Thymus (tissue), 14 donors: ENCODE measurements at places on chromosomes 1 and 21. TPM values are rescaled to one million over a fixed set of nuclear protein-coding genes. Genes with fewer than 3 reads are reported as not detected.

COL11A1 gene
- polyA plus RNA-seq = 0.25 TPM

GNG4 gene
- 9.8 TPM for polyA plus RNA-seq

TDRD5 gene
- polyA plus RNA-seq = 0.66 TPM

LCE4A gene
- polyA plus RNA-seq = not detected

UBE2U gene
- not detected for polyA plus RNA-seq

TPTE gene
- not detected for polyA plus RNA-seq

C8A gene
- 0.02 TPM for polyA plus RNA-seq

PM20D1 gene
- 0.41 TPM for polyA plus RNA-seq

LAPTM5 gene
- polyA plus RNA-seq = 364 TPM

TMEM69 gene
- 28.8 TPM for polyA plus RNA-seq

C1orf21 gene
- 42.7 TPM for polyA plus RNA-seq

CLDN14 gene
- polyA plus RNA-seq = 0.78 TPM

FAM177B gene
- polyA plus RNA-seq = 1.8 TPM

SLC45A1 gene
- polyA plus RNA-seq = 1.4 TPM

JAM2 gene
- 8.6 TPM for polyA plus RNA-seq

PTPRU gene
- 6.3 TPM for polyA plus RNA-seq

CD52 gene
- polyA plus RNA-seq = 1,113 TPM

PRAMEF20 gene
- polyA plus RNA-seq = 0.05 TPM

LCE1B gene
- polyA plus RNA-seq = 0.68 TPM

TCHH gene
- 1.4 TPM for polyA plus RNA-seq

MIB2 gene
- 160 TPM for polyA plus RNA-seq

H6PD gene
- polyA plus RNA-seq = 18.6 TPM

PMF1 gene
- polyA plus RNA-seq = 67.4 TPM

SPRR1A gene
- polyA plus RNA-seq = 41.1 TPM

RNF186 gene
- 0.34 TPM for polyA plus RNA-seq

MMEL1 gene
- 1.8 TPM for polyA plus RNA-seq

LRRC38 gene
- polyA plus RNA-seq = 4.3 TPM

LIN9 gene
- polyA plus RNA-seq = 5.5 TPM

FLG2 gene
- polyA plus RNA-seq = 1.8 TPM

TEX38 gene
- 0.14 TPM for polyA plus RNA-seq

TRAF3IP3 gene
- 142 TPM for polyA plus RNA-seq

ZNF683 gene
- polyA plus RNA-seq = 2.1 TPM

EPHB2 gene
- polyA plus RNA-seq = 1.6 TPM

TSACC gene
- polyA plus RNA-seq = 0.27 TPM
